ENCODE measurements at places on chromosomes 11 and 22. TPM values are rescaled to one million over a fixed set of nuclear protein-coding genes. Genes with fewer than 3 reads are reported as not detected.

Gene FDXACB1
- total RNA-seq, result 6.9 TPM

Gene TEX54
- not detected for total RNA-seq

Gene OR2AG1
- not detected for total RNA-seq

Gene GDPD5
- 7.8 TPM for total RNA-seq

Gene CYTH4
- total RNA-seq, result 33.2 TPM

Gene C11orf21
- 2.2 TPM for total RNA-seq
